ENCODE measurements at places on chromosomes 11 and 22.

DNA sequence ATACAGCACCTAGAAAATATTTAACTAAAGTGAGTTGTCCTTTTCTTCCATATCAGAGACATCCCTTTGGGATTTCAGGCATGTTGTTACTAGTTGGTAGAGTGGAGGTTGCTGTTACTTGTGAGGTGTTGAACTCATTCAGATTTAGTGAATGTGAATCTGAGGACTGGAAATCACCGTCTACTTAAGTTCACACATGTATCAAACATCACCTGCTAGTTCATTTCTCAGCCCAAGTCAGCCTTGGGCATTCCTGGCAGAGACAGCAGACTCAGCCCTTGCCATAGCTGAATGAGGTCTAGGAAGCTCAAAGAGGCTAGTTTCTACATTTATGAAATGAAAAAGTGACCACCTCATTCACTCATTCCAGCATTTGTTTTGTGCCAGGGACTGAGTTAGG is 9.7 kb downstream of the KDELR3 start:
- no peak for DNase-seq

DNA sequence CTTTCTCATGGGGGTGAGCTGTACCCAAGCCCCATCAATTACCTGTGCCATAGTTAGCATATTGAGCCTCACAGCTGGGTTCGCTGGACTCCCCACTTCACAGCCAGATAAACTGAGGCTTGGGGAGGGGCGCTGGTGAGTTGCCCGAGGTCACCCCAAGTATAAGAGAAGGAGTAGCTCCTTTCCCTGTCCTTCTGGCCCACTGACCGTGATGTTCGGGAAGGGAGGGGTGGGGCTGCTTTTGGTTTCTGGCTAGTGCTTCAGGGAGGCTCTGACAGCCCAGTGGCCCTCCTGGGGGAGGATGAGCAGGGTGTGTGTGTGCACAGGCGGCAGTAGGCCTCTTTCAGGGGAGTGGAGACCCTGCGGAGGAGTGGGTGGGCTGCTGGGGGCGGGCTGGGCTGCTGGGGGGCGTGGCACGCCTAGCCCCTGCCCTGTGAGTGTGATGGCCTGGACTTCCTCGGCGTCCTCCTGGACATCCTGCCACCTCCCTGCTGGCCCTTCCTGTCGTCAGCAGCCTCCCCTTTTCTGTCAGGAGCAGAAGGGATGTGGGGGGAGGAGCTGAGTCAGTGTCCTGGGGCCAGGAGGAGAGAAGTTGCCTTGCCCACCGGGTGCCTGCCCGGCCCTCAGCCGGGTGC is 50.3 kb downstream of the TRIOBP start:
- no peak for DNase-seq

DNA sequence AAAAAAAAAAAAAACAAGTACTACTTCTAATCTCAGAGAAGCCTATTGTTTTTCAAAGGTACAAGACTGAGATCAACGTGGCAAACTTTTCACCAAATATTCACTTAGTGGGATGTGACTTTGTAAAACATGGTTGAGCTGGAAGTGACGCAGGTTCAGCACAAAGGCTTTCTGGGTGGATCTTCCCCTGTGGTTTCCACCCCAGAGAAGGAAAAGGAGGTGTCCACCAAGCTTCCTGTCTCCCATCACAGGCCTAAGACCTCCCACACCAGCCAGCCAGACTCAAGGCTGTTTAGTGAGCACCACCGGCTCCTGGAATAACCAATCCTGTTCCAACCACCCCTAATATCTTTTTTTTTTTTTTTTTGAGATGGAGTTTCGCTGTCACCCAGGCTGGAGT is 5.7 kb downstream of the TMEM184B start:
- no peak for DNase-seq

DNA sequence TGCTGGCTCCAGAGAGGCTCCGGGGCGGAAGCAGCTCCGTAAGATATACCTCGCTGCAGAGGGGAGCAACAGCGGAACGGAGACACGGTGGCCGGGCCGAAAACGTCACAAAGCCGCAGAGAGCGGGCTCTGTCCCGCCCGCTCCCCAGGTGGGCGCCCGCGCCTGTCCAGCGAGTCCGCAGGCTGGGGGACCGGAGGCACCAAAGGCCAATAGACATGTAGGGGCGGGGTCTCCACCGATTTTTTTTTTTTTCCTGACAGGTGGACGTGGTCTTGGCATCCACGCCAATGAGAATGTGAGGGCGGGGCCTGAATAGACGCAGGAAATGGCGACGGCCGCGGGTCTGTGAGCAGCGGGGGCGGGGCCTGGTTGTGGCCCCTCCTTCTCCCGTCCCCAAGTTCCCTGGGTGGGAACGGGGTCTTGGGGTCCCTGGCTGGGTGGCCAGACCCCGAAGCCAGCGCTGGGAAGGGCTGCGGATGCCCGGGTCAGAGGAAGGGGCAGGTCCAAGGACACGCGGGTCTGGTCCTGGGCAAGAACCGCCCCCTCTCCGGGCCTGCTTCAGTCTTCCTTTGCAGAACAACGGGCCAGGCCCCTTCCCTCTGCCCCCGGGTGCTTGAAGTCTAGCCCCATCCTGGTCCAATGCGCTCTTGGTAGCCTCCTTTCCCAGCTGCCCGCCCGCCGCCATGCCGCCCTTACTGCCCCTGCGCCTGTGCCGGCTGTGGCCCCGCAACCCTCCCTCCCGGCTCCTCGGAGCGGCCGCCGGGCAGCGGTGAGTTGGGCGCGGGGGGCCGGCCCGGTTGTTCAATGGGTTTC is at the start of gene DNAJC4:
TSS of gene DNAJC4 (plus strand) at position 378 of the 814 bp plus-strand sequence. CDS start at position 685, 307 bp downstream.
- peak; percentile 87 for DNase-seq

- no peak for DNase-seq
Observed at GRCh38 chr22:34427841-34428240, 507.6 kb upstream of the LARGE1 start.

DNA sequence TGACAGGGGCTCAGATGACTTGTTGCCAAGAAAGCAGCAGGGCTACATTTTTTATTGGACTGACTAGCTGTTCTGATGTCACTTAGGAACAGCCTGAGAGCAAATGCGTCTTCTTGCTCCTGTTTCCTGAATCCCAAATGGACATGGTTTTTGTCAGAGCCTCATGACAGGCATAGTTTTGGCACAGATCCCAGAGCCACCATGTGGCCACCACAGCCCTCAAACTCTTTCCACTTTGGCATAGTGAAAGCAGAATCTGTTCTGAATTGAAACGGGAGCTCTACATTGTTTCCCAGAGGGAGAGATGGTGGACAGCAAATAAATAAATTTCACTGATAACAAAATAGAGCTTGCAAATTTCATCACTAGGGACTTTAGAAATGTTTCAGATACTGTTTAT is 222.2 kb downstream of the C11orf87 start:
- DNase-seq = peak; percentile 20

GRCh38 chr22:39898997-39899396 is 1.9 kb upstream of the GRAP2 start:
- no peak for DNase-seq

DNA sequence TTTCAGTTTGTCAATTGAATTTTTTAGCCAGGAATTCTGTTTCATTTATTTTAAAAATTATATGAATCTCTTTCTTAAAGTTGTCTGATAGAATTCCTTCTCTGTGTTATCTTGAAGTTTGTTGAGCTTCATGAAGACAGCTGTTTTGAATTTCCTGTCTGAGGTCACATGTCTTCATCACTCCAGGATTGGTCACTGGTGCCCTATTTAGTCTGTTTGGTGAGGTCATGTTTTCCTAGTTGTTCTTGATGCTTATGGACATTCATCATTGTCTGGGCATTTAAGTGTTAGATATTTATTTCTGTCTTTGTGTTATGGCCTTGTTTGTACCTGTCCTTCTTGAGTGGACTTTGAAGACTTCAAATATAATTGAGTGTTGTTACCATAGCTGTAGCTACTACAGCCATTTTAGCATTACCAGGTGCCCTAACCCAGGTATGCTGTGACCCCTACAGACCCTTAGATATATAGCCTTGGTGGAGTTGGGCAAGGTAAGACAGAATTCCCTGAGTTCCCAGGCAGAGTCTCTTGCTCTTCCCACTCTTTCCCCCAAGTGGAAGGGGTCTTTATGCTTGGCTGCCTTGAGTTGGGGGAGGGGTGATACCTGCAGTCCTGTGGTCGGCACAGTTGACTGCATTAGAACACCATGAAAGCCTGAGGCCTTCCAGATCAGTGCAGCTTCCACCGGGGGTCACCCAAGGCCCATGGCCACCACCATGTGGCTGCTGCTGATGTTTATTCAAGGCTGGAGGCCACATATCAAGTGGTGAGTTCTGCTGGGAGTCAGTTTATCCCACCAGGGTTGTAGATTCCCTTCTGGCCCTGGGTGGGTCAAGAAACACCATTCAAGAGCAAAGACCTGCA is 229.6 kb downstream of the DYNC2H1 start:
- no peak for DNase-seq

DNA sequence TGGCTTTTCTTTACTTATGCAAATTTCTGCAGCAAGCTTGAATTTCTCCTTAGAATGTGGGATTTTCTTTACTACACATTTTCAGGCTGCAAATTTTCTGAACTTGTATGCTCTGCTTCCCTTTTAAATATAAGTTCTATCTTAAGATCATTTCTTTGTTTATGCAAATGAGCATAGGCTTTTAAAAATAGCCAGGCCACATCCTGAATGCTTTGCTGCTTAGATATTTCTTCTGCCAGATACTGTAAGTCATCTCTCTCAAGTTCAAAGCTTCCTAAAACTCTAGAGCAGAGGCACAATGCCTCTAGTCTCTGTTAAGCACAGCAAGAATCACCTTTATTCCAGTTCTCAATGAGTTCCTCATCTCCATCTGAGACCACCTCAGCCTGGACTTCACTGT is 685.9 kb upstream of the LRRC4C start:
- no peak for DNase-seq

- DNase-seq = no peak
Observed at GRCh38 chr11:70016666-70017367, 61.3 kb upstream of the ANO1 start.

- DNase-seq = no peak
Observed at GRCh38 chr11:77396305-77396704, 77.6 kb downstream of the PAK1 start.

DNA sequence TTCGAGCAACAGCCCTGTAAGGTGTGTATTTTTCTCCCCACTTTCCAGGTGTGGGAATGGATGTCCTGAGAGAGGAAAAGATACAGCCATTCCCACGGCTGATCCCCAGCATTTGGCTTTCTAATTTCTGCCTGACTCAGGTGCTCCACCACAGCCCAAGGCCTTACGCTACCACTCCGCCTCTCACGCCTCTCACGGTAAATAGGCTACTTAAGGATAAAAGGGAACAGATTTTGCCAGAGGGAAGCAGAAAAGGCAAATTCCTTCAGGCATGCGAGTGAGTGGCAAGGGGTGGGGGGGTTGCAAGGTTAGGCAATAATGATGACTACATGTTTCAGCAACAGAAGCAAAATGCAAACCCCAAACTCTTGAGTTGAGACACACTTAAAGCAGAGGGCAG is 9.2 kb downstream of the PVALB start:
- no peak for DNase-seq

DNA sequence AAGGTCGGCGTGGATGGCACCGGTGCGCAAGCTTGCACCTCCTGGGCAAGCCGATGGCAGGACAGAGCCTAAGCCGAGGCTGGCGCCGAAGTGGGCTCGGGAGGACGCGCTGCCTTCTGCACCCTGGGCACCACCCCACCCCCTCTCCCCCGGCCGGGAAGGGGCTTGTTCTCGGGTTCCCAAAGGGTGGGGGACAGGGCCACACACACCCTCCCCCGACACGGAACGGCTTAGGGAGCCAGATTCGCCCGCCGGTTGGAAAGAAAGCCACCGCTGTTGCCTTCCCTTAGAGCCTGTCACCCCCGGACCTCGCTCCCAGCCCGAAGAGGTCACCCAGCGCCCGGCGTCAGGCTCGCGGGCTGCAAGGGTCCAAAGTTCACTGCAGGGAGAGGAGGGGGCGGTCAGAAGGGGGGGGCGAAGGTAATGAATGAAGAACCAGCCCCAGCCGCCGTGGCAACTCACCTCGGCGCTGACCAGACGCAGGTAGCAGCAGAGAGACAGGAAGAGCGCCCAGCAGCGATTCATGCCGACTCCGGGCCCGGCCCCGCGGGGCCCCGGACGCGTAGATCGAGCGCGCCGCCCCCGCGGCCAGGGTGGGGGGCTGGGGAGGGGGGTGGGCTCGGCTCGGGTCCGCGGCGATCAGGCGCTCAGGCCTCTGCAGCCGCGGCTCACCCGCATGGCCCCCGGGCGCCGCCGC is 1.2 kb downstream of the PDGFB start:
- no peak for DNase-seq

GRCh38 chr11:16184588-16184987 is 171.8 kb downstream of the SOX6 start:
- no peak for DNase-seq

DNA sequence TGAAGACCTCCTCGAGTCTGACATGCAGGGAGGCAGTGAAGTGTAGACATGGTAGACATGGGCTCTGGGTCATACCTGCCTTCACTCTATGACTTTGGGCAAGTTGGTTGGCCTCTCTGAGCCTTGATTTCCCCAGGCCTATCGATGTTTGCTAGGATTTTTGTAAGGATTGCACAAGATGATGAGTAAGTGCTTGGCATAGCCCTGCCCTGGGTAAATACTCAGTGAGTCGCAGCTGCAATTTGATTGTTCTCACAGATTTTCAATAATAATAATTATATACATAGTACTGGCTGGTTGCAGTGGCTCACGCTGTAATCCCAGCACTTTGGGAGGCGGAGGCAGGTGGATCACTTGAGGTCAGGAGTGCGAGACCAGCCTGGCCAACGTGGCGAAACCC is 18.1 kb downstream of the MCM5 start:
- DNase-seq = no peak

GRCh38 chr11:61593151-61593550 is 12.3 kb upstream of the SYT7 start:
- no peak for DNase-seq

- DNase-seq = no peak
Observed at GRCh38 chr11:11669233-11669846, 47.5 kb upstream of the GALNT18 start.

- no peak for DNase-seq
Observed at GRCh38 chr11:61589961-61590360, 9.1 kb upstream of the SYT7 start.

DNA sequence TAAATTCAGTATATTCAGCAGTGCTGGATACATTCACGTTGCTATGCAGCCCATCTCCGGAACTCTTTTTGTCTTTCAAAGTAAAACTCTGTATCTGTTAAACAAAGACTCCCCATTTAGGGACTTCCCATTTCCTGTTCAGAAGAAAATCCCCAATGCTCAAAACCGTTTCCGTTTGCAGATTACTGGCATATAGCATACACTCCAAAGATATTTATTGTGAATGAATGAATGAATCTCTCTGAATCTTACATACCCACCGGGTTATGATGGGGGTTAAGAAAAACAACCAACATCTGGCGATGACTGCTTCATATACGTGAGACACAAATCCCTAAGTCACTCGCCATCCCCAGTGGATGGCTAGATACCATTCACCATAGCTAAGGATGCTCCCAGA is 1.6 kb downstream of the THY1 start:
- DNase-seq = no peak

GRCh38 chr22:36246718-36247117 is 6.2 kb upstream of the APOL1 start:
- no peak for DNase-seq

Measured in hippocampal formation (tissue), 2 donors.